Activated naive CD8-positive, alpha-beta T cell treated with anti-CD3 and anti-CD28 coated beads, Interleukin-2, amount 10 ng/mL, durations not matched to agents 7 days and 5 days (primary cell): ENCODE measurements at places on chromosomes 3 and 15. TPM values are rescaled to one million over a fixed set of nuclear protein-coding genes. Genes with fewer than 3 reads are reported as not detected.

GRCh38 chr15:66484539-66485112 is 12.9 kb downstream of the SNAPC5 start:
- DNase-seq: no peak
- no peak overlapping the region for H3K4me3 ChIP-seq
- H3K27me3 ChIP-seq: no peaks in the 10 kb centered on the region
- H3K27ac ChIP-seq: no peak overlapping the region
- H3K36me3 ChIP-seq: peaks cover 37% of the 10 kb centered on the region

DNA sequence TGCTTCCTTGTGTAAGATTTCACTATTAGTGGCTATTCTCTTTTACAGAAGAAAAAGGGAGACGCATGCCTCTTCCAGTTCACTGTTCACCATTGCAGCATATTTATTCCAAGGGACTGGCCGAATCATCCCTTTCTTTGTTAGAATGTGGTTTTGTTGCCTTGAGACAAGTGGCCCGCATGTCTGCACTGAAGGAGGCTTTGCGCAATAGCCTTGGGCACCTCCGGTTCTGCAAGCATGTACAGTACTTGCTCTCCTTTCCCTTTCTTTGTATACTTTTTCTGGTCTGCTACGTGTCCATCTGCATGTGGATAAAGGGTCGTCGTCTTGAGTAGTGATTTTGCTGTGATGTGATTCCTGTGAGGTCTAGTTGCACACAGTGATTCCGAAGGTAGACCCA is 43.0 kb downstream of the FLNB start:
- no peaks in the 10 kb centered on the region for H3K27me3 ChIP-seq
- no peak overlapping the region for H3K27ac ChIP-seq
- peaks cover 6% of the 10 kb centered on the region for H3K4me1 ChIP-seq
- DNase-seq: no peak
- no peak overlapping the region for H3K4me3 ChIP-seq

DNA sequence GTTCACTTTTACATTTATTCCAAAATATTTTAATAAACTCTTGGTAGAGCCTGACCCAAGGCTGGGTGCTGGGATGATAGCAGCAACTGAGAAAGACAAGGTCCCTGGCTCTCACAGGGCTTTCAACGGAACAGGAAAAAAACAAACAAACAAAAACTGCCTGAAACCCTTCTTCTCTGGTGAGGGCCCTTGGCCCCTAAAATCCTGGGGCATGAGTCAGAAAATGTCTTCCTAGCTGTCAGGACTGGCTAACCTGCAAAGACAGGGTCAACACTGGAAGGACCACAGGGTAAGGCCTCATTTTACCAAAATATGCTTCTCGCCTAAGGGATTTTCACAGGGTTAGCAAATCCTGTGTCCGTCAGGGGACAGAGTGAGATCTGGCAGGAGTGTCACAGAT is 45.7 kb upstream of the WNT5A start:
- H3K4me3 ChIP-seq: no peak overlapping the region
- H3K36me3 ChIP-seq: no peaks in the 10 kb centered on the region
- H3K27ac ChIP-seq: no peak overlapping the region
- no peaks in the 10 kb centered on the region for H3K27me3 ChIP-seq
- DNase-seq: no peak

- no peak overlapping the region for H3K4me3 ChIP-seq
- no peak overlapping the region for H3K27ac ChIP-seq
- no peak for DNase-seq
These were observed 298.9 kb upstream of the RORA start for GRCh38 chr15:61527836-61528580.

The THPO gene
- total RNA-seq: not detected

The TMED3 gene
- 34.2 TPM for total RNA-seq
